ENCODE measurements at places on chromosomes 1 and 21.
A peak's percentile ranks its signal among the peaks of the same experiment; 100 is the strongest.

DNA sequence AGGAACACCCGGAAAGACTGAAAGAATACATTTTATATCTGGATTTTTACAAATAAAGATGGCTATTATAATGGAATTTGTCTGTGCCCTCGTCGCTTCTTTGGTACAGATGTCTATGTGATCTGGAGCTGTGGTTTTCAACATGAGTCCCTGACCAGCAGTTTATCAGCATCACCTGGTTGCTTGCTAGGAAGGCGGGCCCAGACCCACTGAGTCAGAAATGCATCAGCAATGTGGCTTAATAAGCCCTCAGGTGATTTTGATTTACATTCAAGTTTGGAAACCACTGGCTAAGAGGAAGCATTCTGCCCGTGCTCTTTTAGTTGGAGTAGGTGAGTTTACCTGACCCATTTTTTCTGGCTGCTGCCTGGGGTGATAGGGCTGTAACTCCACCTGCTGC, 31.7 kb downstream of the ATP1A1 start:
- DNase-seq, result no peak

DNA sequence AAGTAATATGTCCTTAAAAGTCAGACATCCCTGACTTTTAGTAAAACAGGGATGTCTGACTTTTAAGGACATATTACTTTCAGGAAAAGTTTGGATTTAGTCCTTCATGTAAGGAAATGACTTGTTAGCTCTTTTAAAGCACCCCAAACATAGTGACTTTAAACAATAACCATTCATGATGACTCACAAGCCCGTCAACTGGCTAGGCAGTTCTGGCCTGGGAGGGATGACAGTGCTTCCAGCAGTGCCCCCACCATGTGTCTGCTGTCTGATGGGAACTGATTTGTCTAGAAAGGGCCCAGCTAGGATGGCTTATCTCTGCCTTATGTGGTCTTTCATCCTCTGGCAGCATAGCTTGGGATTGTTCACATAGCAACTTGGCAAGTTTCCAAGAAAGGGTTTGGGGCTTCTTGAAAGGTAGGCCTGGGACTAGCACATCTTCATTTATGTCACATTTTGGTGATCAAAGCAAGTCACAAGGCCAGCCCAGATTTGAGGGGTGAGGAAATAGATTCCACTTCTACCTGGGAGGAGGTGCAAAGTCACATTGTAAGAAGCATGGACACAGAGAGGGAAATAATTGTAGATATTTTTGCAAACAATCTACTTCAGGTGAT, 143.5 kb downstream of the C1orf94 start:
- no peak for DNase-seq

DNA sequence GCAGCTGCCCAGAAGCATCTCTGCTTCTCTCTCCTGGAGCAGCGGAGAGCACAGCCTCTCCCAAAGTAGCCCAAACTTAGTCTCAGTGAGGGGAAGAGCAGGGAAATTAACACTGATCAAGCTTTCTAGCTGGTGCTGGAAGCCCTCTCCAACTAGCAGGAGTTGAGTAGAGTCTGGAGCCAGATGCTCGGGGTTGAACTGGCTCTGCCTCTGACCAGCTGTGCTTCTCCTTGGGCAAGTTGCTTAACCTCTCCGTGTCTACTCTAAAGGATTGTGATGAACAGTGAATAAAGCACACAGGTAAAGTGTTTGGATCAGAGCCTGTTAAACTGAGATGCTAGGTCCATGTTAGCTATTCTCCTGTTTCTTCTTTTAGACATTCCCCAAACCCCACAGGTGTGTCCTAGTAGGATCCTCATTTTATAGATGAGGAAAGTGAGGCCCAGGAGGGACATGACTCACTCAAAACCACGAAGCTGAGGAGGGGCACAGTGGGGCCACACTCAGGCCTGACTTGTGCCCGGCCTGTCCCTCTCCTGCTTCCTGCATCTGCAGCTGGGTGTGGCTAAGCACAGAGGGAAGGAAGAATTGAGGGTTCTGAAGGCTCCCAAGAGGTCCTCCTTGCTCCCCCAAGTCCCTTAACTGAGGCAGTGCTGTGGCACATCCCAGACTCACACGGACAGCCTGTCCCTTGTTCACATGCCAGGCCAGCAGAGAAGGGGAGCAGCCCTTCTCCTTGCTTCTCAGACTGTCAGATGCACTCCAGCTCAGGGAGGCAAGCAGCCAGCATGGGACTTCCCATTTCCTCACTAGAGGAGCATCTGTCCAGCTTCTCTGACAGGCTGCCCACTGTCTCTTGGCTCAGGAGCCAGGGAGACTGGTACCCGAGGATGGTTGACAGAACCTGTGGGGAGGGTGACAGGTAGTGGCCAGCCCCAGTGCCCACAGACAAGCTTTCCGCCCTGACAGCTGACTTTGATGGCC, 152.0 kb upstream of the IGSF21 start:
- no peak for DNase-seq

- DNase-seq, result no peak
Measured at GRCh38 chr21:37226041-37226920, 40.9 kb downstream of the VPS26C start.

DNA sequence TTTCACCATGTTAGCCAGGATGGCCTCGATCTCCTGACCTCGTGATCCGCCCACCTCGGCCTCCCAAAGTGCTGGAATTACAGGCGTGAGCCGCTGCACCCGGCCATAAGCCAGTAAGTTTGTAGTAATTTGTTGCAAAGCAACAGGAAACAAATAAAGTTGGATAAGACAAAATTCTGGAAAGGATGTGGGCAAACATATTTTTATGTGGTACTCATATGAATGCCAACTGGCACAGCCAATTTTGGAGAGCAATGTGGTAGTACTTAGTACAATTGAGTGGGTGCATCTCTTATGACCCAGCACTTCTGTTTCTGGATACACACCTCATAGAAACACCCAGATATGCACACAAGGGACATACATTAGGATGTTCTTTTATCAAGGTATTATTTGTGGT, 8.4 kb upstream of the IL12RB2 start:
- no peak for DNase-seq

- DNase-seq, result no peak
Measured at GRCh38 chr1:61552630-61553305, 172.2 kb downstream of the TM2D1 start.

GRCh38 chr1:180080439-180080838, 74.2 kb upstream of the QSOX1 start:
- DNase-seq, result no peak

DNA sequence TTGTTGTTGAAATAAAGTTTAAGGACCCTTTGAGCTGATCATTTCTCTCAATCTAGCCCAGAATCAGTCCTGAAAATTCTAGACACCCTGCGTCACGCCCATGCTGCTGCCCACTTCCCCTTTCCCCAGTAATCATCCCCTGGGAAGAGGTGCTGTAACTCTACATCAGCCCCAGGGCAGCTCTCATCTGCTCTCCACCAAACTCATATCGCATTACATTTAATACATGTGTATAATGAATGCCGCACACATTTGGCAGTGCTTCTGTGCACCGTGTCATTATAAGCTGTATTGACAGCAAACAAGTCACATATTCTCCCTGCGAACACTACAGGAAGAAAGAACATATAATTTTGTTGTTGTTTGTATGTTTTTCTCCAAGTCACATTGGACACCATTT, 539.7 kb upstream of the DAB1 start:
- DNase-seq, result no peak

GRCh38 chr21:42495765-42496119, 282 bp downstream of the RSPH1 start:
- DNase-seq, result no peak

DNA sequence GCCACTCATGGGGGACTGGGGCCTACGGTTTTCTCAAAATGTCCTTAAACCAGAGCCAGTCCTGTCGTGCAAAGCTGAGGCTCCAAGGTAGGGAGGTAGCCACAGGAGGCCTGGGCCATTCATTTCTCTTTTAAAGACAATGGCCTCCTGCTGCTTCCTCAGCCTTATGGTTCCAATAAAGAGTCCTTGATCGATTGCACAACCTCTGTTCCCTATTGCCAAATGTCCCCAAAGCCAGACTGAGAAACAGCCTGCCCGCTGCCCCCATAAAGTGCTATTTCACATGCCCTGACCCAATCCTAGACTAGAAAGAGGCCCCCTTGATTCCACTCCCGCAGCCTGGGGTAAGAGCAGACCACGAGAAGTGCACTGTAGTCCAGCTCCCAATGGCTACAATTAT, 166.7 kb downstream of the CLIC6 start:
- no peak for DNase-seq

GRCh38 chr1:207454046-207454964, at the start of gene CR2:
TSS of gene CR2 (plus strand) at chr1:207454328. CDS start at chr1:207454419, 91 bp downstream.
- peak; percentile 25 for DNase-seq

DNA sequence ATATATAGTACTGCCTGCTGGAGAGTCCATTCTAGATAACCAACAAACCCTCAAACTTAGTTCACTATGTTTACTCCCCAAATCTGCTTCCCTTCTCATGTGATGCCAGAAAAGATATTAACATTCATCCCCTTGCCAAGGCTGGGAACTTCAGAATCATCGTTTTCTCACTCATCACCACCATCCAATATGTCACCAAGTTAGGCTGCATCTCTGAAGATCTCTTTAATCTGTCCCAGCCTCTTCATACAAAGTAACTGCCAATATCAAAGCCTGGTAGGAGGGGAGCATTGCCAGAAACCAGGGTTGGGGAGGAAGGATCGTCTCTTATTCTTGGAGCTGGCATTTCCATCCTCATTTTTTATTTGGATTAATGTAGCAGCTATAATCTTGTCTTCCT, 71.6 kb downstream of the XCL2 start:
- DNase-seq, result no peak

DNA sequence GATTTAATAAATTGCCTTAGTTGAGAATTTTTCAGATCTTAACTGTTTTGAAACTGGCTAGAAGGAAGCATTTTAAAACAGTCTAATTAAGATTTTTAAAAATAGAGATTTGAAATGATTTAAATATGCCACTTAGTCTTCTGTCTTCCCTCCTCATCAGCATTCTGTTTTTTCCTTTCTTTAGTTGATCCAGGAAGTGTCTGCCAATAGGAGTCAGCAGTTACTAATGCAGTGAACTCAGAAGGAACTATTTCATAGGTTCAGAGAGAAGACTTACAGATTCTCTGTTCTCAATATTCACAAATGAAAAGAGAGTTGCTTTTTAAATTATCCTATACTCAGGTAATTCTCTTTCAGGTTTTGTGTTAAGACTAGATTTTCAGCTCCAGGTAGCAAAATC, 84.5 kb downstream of the RPS6KC1 start:
- no peak for DNase-seq

GRCh38 chr1:22500471-22500870, 48.8 kb downstream of the ZBTB40 start:
- no peak for DNase-seq

- no peak for DNase-seq
Measured at GRCh38 chr1:209412566-209412965, 170.9 kb upstream of the CAMK1G start.

DNA sequence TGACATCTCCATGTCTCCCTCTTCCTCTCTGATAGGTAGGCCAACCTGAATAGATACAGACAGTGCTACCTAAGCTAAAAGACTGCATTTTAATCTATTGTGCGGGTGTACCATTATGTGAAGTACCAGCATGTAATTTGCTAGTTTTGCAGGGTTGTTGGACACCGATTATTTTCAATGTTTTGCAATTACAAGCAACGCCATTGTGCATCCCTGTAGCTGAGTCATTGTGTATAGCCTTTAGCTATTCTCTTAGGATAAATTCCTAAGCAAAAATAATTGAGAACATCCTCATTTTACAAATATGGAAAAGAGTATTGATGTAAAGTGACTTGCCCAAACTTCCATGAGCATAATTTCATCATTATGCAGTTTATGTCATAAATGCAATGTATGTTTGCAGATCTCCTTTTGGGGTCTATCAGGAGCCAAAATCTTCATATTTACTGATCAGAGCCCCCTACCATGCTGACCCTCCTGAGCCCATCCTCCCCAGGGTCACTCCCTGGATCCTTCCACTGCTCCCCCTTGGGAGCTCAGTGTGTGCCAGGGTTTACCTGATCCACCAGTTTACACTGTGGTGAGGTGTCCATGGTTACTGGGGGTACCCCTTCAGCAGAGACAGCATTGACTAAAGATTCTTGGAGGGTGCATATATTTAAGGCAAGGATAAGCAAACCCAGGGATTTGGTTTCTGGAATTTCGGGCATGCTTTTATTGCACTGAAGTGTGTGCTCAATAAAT, 80.6 kb downstream of the CCDC185 start:
- DNase-seq, result no peak

DNA sequence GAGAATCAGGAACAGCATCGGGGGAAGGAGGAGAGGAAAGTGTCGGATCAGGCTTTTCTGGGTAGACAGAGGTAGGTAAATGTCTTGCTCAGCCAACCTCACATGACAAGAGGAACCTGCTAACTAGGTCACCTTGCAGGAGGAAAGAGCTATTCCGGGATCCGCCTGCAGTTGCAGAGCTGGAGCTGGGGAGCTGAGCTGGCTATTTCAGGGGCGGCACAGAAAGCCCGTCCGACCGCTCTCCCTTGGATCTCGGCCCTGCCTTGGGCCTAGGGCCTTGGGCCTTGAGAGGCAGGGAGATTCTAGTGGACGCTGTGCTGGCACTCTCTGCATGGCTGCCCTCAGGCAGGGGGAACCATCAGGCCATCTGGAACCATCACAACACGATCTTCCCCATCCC, 56.5 kb upstream of the CTPS1 start:
- peak; percentile 37 for DNase-seq

DNA sequence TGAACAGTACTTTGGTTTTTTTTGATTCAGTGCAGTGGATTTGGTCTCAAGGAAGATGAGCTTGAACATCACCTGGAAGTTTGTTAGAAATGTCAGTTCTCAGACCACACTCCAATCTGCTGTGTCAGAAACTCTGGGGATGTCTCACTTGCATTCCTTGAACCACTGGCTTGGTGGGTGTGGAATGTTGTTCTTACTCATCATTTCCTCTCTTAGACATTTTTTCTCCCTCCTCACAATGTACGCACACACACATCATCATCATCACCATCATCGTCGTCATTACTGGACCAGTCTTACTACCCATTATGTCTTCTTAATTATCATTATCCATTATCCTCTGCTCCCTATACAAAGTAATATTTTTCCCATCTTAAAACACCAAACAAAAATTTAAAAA, 91.9 kb upstream of the KCNK2 start:
- no peak for DNase-seq

GRCh38 chr1:216549796-216550195, 126.5 kb upstream of the USH2A start:
- DNase-seq, result no peak

GRCh38 chr1:222654849-222655248, 37.0 kb downstream of the MIA3 start:
- no peak for DNase-seq

All from posterior cingulate gyrus (tissue), 11 donors.